ENCODE measurements at places on chromosomes 5 and 9. TPM values are rescaled to one million over a fixed set of nuclear protein-coding genes. Genes with fewer than 3 reads are reported as not detected.

DNA sequence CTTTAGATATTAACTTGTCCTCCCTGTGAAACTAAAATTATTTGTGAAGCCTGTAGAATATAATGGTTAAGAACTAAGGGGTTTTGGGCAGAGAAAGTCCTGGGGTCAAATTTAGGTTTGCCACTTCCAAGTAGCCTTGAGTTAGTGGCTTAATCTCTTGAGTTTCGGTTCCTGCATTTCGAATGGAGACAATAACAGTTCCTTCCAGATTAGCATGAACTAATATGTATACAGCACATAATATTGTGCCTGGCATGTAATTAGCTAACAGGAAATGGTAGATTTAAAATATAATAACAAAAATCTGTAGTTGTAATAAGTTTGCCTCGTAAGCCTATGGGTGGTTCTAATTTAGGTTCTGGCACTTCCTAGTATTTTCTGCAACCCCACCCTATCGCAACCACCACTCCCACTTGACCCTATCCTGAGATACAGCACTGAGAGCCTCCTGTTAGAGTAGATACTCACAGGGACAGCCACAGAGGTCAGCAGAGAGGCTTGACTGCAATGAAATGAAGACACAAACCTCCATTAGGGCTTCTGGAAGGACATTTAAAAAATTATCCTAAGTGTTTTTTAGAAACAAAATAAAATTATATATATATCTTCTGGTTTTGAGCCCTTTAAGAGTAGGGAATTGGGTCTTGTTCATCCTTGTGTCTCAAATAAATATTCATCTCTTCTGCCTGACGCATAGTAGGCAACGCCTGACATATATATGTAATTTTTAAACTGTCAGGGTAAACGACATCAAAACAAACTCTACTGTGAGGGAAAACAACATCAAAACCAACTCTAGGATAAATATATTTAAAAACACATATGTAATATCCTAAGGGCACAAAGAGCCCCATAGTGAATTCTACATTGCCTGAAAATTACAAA lies 8.5 kb downstream of the SPINK9 start:
- H3K4me3 ChIP-seq = no peak overlapping the region
- no peak overlapping the region for H3K27ac ChIP-seq
- DNase-seq = no peak
- H3K27me3 ChIP-seq = no peaks in the 10 kb centered on the region

GRCh38 chr9:36665921-36666431 lies 93.3 kb downstream of the MELK start:
- DNase-seq = no peak
- H3K36me3 ChIP-seq = no peaks in the 10 kb centered on the region
- H3K27ac ChIP-seq = no peak overlapping the region
- no peaks in the 10 kb centered on the region for H3K4me1 ChIP-seq
- H3K27me3 ChIP-seq = no peaks in the 10 kb centered on the region

GRCh38 chr9:83061990-83062650 lies 822 bp downstream of the RASEF start:
- no peak overlapping the region for H3K4me3 ChIP-seq
- no peaks in the 10 kb centered on the region for H3K36me3 ChIP-seq
- H3K4me1 ChIP-seq = no peaks in the 10 kb centered on the region
- no peaks in the 10 kb centered on the region for H3K27me3 ChIP-seq
- H3K27ac ChIP-seq = no peak overlapping the region

DNA sequence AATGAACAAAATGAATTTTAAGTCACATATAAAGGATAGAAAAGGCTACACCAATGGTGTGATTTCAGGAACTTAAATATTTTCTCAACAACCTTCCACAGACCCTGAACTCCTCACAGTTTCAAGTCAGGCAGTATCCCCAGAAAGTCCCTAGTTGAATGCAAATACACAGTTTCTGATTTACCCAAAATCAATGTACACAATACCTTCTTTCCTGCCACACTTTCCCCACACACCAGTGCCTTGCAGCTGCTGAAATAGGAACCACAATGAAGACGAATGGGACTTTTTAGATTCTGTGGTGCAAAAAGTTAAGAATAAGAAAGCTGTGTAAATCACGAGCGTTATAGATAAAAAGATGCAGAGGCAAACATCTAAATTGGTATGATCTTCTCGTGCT lies 552.4 kb upstream of the MEF2C start:
- no peaks in the 10 kb centered on the region for H3K27me3 ChIP-seq
- DNase-seq = no peak
- no peak overlapping the region for H3K4me3 ChIP-seq
- no peaks in the 10 kb centered on the region for H3K4me1 ChIP-seq
- H3K27ac ChIP-seq = no peak overlapping the region

GRCh38 chr5:25763781-25764180 lies 1119.0 kb upstream of the CDH10 start:
- H3K4me3 ChIP-seq = no peak overlapping the region
- no peaks in the 10 kb centered on the region for H3K36me3 ChIP-seq
- no peaks in the 10 kb centered on the region for H3K4me1 ChIP-seq
- DNase-seq = no peak
- H3K27me3 ChIP-seq = no peaks in the 10 kb centered on the region
- H3K27ac ChIP-seq = no peak overlapping the region

- H3K4me1 ChIP-seq = no peaks in the 10 kb centered on the region
- no peaks in the 10 kb centered on the region for H3K36me3 ChIP-seq
- DNase-seq = no peak
- no peak overlapping the region for H3K27ac ChIP-seq
Measured at GRCh38 chr5:118793652-118794051, 194.7 kb downstream of the DTWD2 start.

GRCh38 chr9:120197605-120198004 lies 382.4 kb downstream of the CDK5RAP2 start:
- no peak for DNase-seq
- H3K4me3 ChIP-seq = no peak overlapping the region
- no peaks in the 10 kb centered on the region for H3K4me1 ChIP-seq
- no peaks in the 10 kb centered on the region for H3K36me3 ChIP-seq
- no peak overlapping the region for H3K27ac ChIP-seq
- no peaks in the 10 kb centered on the region for H3K27me3 ChIP-seq

- no peak overlapping the region for H3K27ac ChIP-seq
- H3K4me3 ChIP-seq = no peak overlapping the region
- no peaks in the 10 kb centered on the region for H3K27me3 ChIP-seq
Measured at GRCh38 chr5:177555228-177555627, 865 bp upstream of the FAM193B start.

DNA sequence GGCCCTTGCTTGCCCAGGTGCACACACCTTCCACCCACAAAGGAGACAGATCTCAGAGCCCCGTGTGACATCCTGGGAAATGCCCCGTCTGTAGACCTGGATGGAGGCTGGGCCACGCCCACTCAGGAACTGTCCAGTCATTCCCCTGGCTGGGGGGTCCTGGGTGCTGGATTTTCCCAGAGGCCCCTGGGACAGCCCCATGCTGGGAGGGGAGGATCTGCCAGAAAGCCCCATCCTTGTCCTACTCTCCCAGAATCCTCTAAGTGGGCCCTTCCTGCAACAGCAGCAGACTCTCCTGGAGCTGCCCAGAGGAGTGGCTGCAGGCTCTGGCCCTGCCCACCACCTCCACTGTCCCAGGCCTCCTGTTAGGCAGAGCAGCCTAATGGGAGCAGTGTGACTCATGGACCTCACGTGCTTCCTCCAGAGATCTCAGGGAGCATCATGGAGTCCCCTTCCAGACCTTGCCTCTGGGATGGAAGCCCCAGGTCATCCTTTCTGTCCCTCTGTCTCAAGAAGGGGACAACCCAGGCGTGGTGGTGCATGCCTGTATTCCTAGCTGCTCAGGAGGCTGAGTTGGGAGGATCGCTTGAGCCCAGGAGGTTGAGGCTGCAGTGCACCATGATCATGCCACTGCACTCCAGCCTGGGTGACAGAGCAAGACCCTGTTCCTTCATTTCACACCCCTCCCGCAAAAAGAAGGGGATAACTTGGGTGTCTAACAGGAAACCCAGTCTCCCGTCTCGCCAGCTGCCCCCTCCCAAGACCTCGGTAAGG lies 51.7 kb downstream of the JADE2 start:
- peak; percentile 40 for DNase-seq
- no peak overlapping the region for H3K27ac ChIP-seq
- no peaks in the 10 kb centered on the region for H3K4me1 ChIP-seq
- H3K4me3 ChIP-seq = no peak overlapping the region

- no peaks in the 10 kb centered on the region for H3K4me1 ChIP-seq
- H3K36me3 ChIP-seq = no peaks in the 10 kb centered on the region
- H3K27ac ChIP-seq = no peak overlapping the region
Measured at GRCh38 chr5:91176288-91177016, 206.7 kb downstream of the ARRDC3 start.

DNA sequence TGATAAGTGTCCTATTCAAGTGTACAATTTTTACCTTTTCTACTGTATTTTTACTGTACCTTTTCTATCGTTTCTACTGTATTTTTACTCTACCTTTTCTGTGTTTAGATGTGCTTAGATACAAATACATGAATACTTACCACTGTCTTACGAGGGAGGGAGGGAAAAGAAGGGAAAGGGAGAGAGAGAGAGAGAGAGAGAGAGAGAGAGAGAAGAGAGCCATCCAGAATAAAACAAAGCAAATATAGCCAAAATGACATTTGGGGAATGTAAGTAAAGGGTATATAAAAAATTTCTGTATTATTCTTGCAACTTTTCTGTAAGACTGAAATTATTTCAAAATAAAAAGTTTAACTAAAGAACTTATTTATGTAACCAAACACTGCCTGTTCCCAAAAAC lies 121.2 kb downstream of the HOMER1 start:
- H3K36me3 ChIP-seq = no peaks in the 10 kb centered on the region
- H3K27me3 ChIP-seq = no peaks in the 10 kb centered on the region
- H3K4me1 ChIP-seq = no peaks in the 10 kb centered on the region
- no peak for DNase-seq
- H3K4me3 ChIP-seq = no peak overlapping the region

DNA sequence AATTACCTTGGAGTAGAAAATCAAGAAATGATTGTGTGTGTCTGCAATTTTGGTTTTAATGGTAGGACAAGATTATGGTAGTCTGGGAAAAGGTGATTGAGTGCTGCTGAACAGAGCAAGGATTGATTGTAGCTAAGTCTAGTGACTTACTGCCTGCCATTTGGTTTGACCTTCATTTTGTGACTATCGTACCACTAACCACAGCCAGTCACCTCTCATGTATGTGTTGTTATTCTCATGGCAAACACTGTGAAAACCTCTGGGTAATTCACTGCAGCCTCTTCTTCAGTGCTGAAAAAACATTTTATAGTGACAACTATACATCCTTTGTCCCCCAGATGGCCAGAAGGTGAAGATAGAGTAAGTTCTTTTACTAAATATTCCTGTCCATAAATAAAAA lies 37.5 kb downstream of the CTNNA1 start:
- DNase-seq = no peak
- no peak overlapping the region for H3K4me3 ChIP-seq
- no peak overlapping the region for H3K27ac ChIP-seq
- H3K27me3 ChIP-seq = no peaks in the 10 kb centered on the region
- H3K36me3 ChIP-seq = no peaks in the 10 kb centered on the region
- peaks cover 10% of the 10 kb centered on the region for H3K4me1 ChIP-seq

NUTM2G gene
- total RNA-seq = not detected

NNT gene
- total RNA-seq = 69.4 TPM

TMEM250 gene
- 22.0 TPM for total RNA-seq

TRIM23 gene
- 17.9 TPM for total RNA-seq

SNCAIP gene
- 9.7 TPM for total RNA-seq

MEIKIN gene
- total RNA-seq = 3.4 TPM

PKD2L2 gene
- total RNA-seq = not detected
